Effector CD8-positive, alpha-beta T cell (primary cell): ENCODE measurements at places on chromosomes 7 and 10.

DNA sequence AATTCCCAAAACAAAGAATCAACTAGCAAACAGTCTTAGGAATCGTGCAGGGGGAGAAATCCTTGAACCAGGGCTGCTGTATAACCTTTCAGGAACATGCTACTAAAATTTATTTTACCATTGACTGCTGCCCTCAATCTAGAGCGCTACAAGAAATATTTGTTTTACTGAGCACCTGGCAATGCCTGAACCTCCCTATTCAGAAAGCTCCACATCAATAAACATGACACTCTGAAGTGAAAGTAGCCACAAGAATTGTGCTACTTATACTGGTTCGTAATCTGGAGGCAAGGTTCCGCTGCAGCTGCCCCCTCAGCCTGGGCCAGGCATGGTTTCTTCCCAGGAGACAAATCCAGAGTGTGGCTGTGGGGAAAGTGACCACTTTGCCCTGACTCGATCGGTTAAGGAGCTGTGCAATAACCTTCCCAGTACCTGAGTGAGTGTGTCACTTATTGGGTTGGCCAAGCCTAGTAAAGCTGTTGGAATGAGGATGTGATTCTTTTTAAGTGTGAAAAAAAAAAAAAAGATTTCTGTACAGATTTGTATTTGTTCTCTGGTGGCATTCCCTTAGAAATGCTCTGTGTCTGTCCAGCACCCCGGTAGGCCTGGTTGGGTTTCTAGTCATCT lies 7.7 kb downstream of the VWA2 start:
- no peak for DNase-seq

- no peak for DNase-seq
Observed at GRCh38 chr10:126256864-126257263, 131.4 kb downstream of the ADAM12 start.

DNA sequence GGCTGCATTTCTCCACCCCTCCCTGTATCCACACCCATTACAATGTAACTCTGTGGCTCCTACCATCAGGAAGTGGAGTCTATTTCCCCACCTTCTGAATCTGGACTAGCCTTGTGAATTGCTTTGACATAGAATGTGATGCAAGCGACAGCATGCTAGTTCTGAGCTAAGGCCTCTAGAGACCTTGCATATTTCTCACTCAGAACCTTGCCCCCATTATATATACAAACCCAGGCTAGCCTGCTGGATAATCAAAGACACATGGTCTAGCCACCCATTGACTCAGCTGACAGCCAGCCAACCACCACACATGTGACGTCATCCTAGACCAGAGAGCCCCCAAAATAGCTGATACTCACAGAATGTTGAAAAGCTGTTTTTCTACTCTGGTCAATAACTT lies 77.9 kb downstream of the CCDC71L start:
- DNase-seq: no peak

DNA sequence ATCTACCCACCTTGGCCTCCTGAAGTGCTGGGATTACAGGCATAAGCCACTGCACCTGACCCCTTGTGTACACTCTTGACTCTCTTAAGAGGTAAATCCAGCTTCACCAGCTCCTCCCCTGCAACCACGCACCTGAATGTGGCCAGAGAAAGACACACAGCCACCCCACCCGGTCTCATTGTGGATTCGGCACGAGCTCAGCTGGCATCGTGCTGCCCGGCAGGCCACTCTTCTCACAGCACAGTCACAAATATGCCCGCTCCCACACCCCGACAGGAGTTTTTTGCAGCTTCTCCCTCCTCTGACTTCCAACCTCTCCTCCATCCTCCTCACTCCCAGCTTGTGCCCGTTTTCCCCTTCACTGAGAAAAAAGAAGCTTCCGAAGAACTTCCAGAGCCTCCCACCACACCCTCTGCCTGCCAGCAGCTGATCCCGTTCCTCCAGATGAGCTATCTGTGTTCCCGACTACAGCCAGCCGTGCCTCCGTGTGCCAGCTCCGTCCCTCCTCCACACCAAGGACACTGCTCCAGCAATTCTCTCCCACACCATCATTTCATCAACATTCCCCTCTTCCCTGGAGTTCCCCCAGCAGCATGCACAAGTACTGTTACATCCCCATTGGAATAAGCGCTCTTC lies 8.0 kb upstream of the SMARCD3 start:
- DNase-seq: no peak

DNA sequence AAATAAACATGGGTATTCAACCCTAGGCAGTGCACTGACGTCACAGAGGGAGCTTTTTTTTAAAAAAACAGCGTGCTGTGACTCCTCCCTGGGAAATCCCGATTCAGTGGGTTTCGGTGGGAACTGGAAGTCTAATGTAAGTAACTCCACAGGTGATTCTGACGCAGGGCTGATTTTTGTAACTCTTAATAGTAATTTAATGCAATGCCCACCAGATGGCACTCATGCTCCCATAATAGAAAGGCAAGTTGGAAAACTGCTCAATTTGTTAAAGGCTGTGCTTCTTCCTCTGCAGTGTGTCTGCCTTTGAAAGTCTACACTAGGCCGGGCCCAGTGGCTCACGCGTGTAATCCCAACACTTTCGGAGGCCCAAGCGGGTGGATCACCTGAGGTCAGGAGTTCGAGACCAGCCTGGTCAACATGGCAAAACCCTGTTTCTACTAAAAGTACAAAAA lies 10.9 kb upstream of the RSU1 start:
- peak; percentile 42 for DNase-seq

DNA sequence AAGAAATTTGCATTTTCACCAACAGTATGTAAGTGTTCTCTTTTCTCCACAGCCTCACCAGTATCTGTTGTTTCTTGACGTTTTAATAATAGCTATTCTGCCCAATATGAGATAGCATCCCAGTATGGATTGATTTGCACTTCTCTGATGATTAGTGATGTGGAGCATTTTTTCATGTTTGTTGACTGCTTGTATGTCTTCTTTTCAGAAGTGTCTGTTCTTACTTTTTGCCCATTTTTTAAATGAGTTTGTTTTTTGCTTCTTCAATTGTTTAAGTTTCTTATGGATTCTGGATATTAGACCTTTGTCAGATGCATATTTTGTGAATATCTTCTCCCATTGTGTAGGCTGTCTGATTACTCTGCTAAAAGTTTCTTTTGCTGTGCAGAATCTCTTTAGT lies 12.2 kb upstream of the TPK1 start:
- no peak for DNase-seq

GRCh38 chr10:90579602-90580242 lies 278.1 kb downstream of the HTR7 start:
- no peak for DNase-seq

DNA sequence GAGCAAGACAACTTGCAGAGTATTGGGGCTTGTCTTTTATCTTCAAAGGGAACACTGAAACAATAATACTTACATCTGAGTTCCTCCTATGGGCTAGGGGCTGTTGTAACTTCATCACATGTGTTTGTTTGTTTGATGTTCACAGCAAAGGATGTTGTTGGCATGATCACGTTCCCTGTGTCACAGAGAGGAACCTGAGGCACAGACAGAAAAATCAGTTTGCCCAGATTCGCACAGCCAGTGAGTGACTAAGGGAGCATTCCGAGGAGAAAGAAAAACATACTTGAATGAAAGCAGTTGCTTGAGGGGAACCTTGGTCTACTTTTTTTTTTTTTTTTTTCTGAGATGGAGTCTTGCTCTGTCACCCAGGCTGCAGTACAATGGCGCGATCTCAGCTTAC lies 87.2 kb upstream of the PFKP start:
- DNase-seq: no peak
